HAP-1 (cell line): ENCODE measurements at places on chromosomes 16 and 17.

GRCh38 chr16:14635395-14636165 lies 2.8 kb downstream of the BFAR start:
- peak; percentile 70 for DNase-seq

DNA sequence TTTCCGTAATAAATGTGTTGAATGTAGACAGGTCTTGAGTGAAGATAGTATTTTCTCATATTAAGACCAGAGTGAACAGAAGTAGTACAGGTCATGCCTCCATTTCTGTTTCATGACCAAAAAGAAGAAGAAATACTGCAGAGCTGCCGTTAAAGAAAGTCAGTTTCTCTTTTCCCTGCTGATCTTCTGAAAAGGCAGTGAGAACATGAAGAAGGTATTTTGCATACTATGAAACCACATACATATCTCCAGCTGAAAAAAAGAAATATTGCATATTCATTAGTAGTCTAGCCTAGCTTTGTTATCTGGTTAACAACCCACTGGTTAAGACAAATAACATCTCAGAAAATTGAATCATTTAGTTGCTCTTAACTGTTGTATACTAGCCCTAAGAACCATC lies 138.4 kb downstream of the PHKB start:
- DNase-seq: no peak

GRCh38 chr17:57234061-57234738 lies 22.1 kb upstream of the MSI2 start:
- DNase-seq: no peak

- DNase-seq: no peak
Measured at GRCh38 chr16:14548933-14549788, 80.9 kb downstream of the PARN start.

GRCh38 chr16:84862804-84863480 lies 43.2 kb downstream of the CRISPLD2 start:
- DNase-seq: no peak
